ENCODE measurements at places on chromosomes 7 and 10.

DNA sequence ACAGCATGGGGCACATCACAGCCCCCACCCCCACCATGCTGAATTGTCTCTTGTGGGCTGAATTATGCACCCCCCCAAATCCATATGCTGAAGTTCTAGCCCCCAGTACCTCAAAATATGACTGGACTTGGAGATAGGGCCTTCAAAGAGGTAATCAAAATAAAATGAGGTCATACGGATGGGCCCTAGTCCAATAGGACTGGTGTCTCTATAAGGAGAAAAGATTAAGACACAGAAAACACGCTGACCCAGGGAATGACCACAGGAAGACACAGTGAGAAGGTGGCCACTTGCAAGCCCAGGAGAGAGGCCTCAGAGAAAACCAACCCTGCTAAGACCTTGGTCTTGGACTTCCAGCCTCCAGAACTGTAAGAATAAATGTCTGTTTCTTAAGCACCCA lies 106.4 kb upstream of the ARID5B start:
- no peak for DNase-seq

GRCh38 chr10:25696013-25696708 lies 237.9 kb upstream of the MYO3A start:
- DNase-seq = no peak

DNA sequence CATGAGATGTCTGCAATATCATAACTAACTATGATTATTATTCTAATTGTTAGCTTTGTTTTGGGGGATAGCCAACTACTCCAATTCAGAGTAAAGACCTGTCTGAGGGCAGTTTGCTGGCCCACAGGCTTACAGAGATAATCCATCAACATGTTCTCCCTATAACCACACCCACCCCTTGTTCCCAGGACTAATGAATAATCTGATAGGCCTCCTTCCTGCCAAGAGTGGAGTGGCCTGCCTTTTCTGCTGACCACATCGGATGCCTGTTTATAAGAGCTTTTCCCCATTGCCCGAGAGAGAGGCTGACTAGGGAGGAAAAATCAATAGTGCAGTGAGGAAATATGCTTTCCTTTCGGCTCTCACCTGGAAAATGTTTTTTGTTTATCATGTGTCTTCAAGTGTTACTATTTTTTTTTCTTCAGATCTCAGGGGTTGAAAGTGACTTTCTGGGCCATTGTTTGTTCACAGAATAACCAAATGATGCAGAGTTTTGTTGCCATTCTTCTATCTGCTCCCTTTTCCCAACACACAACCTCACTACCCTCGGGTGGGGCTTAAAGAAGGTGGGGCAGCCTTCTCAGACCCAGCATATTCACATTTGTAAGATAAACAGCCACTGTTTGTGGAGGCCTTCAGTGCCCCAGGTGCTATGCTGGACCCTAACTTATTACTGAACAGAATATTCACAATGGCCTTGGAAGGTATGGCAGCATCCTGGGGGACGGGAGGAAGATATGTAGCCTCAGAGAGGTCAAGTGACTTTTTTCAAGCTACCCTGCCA lies 38.4 kb downstream of the PLPP4 start:
- no peak for DNase-seq

GRCh38 chr7:130957137-130957513 lies 223.1 kb upstream of the KLF14 start:
- no peak for DNase-seq

GRCh38 chr7:127983804-127984332 lies 47.4 kb downstream of the LRRC4 start:
- no peak for DNase-seq

- DNase-seq = no peak
These were observed 38.6 kb downstream of the IL6 start for GRCh38 chr7:22765609-22766008.

Data from NCI-H2171 treated with DMSO at 0.1 percent for 48 hours (cell line).